ENCODE measurements at places on chromosomes 1 and 21.

- DNase-seq, result no peak
These were observed 934.2 kb downstream of the TTLL7 start for GRCh38 chr1:83064589-83065242.

DNA sequence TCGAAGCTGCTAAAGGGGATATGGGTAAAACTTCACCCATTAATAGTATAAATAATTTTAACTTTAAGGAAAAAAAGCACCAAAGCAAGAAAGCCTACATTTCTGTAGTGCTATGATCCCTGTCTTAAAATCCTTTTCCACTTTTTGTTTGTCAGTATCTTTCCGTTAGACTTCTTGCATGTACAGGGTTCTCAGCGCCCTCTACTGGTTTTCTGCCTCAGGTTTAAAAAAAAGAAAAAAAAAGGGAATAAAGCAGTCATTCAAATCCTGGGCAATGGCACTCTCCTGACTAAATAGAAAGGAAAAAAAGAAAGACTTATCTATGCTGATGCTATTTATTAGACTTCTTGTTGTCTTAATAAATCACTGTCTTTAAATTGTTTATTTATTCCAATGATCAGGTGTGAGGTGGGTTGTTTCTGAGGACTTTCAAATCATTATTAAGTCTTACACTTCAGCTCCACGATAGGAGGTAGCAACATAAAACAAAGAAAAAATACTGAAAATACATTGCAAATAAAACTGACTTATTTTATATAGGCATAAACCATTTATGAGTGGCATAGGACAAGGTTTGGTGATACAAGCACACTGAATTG is 475.4 kb upstream of the NR5A2 start:
- peak; percentile 76 for DNase-seq

DNA sequence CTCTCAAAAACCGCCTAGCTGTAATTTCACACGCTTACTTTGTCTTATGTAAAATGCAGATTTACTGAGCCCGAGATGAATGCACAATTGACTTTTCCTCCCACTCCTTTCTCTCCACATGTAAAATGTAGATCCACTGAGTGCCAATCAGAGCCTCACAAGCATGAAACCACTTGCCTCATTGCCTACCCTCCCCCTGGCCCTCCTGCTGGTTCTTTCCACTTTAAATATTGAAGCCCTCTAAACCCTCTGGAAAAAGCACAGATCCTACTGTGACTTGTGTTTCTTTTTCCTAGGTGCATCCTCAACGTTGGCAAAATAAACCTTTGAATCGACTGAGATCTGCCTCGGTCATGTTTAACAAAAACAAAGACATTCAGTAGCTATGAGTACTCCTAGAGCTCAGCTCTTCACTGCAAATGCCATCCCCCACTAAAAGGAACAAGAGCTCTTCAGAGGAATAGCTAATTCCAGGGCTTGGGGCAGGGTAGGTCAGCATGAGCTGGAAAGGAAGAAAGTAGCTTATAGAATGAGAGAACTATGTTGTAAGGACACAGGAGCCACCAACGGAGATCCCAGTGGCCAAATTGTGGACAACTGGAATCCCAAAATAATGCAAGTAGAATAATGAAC is 365.5 kb upstream of the RUNX1 start:
- no peak for DNase-seq

DNA sequence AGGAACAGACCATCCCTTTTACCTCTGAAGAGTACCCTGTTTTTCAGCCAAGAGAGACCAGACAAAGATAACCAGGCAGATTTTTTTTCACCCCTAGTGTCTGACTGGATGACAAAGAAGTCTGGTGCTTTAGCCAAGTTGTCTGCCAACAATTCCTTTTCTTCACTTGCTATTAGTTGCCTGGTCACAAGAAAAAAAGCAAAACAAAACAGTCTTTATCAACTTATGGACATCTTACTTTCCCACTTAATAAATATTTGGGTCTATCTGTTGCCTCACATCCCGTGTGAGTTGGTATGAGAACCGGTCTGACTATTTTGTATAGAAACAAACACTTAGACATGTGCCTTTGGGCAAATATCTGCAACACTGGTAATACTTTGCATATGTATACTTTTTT is 662.9 kb downstream of the PLPP3 start:
- DNase-seq, result no peak

- no peak for DNase-seq
These were observed 14.1 kb downstream of the COP1 start for GRCh38 chr1:176193023-176193422.

DNA sequence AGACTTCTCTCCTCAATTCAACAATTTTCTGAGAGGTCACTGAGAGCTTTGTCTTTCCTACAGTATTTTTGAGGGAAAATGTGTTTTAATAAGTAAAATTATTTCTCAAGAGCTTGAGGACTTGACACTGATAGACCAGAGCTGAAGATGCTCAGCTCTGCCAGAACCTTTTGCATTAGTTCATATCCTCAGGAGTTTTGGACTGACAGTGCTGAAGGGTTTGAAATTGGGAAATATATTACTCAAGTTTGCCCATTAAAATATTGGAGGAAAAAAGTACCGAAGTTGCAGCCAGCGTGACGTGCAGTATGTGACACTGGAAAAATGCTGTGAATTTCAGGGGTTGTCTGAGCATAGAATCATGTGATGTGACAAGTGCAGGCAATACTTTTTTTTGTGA is 346.6 kb upstream of the DPYD start:
- DNase-seq, result no peak

GRCh38 chr1:157289424-157290105 is 151.4 kb upstream of the ETV3 start:
- no peak for DNase-seq

DNA sequence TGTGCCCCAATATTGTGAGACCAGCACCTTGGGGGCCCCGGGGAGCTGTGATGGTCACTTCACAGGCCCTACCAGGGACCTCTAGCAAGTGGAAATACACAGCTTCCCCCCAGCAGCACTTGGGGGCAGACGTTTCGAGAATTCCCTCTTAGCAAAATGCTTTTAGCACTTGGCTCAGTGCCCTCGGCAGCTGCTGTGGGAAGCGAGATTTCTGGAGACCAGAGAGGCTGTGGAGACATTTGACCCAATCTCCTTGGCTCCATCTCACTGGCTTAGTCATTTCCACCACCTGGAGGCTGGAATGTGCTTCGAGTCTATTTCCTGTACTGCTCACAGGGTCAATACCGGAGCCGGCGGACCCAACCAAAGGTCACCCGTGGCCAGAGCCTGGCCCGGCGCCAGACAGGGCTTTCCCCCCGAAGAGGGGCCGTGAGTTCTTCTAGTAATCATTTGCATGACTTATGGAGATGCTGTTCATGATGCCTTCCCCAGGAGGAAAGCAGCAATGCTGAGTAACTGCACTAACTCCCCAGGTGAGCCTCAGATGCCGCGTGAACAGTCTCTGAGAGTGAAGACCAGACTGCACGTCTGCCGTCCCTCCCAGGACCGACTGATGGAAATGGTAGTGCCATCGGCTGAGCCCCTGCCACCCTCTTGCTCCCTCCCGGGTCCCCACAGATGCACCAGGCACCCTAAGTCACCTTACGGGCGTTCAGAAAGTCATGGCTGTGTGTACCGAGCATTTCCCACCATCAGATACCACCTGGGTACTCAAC is 4.4 kb upstream of the C2CD2 start:
- no peak for DNase-seq

DNA sequence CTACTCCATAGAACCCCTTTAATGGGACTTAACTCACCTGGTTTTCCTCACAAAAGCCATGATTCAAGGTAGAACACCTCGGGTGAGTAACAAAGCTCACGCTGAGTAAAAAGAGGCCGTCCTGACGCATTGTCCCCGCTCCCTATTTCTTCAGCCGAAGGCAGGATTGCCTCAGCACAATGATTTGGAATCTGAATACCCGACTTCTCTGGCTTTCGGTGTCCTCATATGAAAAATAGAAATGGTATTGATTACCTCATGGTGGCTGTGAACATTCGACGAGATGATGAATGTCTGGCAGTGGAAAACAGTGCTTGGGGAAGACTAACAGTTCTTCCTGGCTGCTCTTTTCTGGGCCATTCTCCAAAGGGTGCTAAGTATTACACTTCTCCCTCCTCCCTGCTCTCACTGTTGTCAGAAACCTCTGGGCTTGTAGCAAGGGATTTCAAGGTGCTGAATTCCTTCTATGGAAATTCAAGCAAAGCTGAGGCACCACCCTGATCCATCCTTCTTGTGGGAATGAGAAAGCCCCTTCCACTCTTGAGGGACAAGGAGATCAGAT is 148.3 kb downstream of the C1orf94 start:
- no peak for DNase-seq

DNA sequence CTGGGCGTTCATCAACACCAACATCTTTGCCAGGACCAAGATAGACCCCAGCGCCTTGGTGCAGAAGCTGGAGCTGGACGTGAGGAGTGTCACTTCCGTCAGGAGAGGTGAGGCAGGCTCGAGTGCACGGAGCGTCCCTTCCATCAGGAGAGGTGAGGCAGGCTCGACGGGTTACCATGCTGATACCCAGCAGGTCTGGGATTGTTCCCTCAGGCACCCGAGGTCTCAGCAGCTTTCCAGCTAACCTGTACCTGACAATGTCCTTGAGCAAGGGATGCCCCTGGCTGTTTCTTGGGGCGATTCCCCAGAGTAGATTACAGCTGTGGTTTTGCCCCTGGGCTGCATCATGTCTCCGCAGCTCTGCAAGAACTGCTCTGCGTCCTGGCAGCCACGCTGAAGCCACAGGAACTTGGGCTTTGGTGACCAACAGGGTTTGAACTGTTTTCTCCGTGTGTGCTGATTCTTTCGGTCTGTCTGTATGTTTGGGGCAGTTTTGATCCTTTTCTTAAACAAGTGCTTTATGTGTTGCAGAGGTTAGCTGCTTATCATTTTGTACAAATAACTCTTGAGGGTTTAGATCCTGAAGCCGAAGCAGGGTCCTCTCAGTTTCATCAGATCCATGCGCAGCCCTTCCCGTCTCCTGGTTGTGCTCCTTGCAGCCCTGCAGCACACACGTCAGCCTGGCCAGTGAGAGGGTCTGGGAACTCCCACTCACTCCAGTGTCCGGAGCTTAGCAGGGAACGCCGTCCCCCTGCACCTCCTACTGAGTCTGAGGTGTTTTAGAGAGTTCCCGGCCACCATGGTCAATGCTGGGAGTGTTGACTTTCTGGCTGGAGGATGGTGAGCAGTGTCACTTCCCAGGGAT is 4.1 kb downstream of the SLX9 start:
- no peak for DNase-seq

- no peak for DNase-seq
These were observed 18.8 kb downstream of the SLX9 start for GRCh38 chr21:44958471-44959191.

- DNase-seq, result peak; percentile 73
These were observed 3.3 kb upstream of the IRF2BP2 start for GRCh38 chr1:234613128-234613875.

DNA sequence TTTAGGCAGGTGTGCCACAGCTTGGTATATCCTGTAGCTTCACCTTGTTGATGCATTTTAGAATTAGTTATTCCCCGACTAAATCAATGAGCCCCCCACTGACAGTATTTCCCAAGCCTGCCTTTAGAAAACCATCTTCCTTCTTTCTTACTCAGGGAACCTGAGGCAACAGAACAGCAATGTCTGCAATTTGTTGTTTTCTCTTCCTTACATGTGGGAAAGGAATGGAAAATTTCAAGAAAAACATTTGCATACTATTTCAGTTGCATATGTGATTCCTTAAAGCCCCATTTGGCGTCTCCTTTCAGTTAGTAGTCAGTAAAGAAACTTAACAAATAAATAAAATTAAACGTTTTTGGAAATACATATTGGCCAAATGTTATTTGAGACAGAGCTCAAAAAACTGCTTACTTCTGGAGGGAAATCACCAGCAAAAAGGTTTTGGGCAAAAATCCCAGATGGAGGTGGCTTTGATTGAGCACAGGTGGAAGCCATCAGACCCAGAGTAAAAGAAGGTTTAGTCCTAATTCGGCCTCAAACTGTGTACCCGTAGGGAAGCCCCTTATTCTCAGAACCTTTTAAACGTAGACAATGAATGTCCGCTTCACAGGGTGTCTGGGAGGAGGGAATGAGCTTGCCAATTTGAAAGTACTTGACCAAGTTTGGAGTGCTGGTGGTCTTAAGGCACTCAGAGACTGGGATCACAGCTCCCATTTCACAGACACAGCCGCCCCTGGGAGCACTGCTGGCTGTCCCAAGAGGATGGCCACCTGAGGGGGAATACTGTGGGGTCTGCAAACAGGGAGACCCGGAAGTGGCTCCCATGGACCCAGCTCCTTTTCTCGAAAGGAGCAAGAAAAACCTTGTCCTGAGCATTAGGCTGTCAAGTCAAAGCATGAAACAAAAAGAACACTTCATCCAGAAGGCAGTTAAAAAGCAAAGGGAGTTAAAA is 9.4 kb downstream of the LHX4 start:
- no peak for DNase-seq

- no peak for DNase-seq
These were observed 83.9 kb downstream of the ST6GALNAC5 start for GRCh38 chr1:76951153-76951552.

DNA sequence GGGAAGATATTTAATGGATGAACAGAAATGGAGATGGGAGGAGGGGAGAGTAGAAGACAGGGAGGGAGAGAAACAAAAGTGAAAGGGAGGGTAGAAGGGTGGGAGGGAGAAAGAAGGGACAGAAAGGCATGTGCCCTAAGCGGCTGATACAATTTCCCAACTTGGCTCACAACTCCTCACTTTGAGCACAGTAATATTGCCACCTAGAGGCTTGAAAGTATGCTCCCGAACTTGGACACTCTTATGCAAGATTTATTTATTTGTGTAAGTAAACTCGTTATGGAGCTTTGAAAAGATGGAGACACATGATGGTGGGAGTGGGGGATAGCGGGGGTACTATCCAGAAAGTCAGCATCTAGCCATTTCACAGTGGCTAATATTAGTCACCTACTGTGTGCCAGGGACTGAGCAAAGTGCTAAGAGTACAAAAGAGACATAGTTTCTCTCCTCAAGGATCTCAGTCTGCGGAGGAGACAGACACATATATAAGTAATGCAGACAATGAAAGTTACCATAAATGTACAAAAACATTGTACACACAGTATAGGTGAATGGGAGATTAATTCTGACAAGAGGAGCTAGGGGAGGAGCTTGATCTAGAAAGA is 189.7 kb downstream of the SEC16B start:
- no peak for DNase-seq

DNA sequence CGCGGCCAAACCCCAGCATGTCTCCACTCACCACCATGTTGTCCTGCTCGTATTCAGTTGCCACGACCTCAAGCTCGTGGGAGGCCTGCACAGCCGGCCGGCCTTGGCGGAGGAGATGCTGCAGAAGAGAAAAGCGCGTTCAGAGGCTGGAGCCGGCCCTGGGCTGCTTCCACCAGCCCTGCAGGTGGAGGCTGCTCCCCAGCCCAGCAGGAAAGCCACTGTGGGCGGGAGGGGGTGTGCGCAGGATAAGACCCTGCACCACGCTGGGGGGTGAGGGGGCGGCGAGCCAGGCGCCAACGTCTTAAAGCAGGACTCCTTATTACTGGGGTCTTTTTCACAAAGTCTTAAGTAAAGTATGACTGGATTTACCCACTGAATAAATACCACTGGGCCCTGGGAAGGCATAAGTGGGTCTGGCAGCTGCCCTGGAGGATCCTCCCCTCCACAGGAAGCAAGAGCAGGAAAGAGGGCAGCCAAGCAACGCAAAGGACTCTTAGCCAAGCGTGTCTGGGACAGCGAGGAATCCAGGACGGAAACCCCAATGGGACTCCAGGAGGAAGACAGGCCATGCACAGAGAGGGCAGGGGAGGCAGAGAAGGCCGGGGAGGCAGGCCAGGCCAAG is 104.8 kb downstream of the NPHP4 start:
- no peak for DNase-seq

- no peak for DNase-seq
These were observed 75.2 kb downstream of the NGF start for GRCh38 chr1:115262886-115263285.

Data from inflammatory macrophage treated with lipopolysaccharide for 1 hour (primary cell).